Stimulated activated naive CD8-positive, alpha-beta T cell treated with anti-CD3 and anti-CD28 coated beads, Interleukin-15, amount 100 ng/mL, for 72 hours (primary cell): ENCODE measurements at places on chromosomes 2 and 18.

DNA sequence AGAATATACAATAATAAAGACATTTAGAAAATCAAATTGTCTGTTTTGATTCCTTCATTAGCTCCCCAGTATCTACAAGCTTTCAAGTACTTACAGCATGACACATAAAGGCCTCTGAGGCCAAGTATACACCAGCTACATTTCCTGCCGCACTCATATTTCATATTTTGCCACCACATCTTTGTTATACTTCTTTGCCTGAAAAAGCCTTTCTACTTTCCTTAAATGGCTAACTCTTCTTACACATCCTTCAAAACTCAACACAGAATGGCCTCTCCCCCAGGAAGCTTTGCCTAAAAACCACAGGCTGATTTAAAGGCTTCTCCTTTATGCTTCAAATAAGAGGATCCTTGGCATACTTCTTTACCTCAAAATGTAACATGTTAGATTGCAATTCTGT is 4.5 kb downstream of the STK17B start:
- DNase-seq, result no peak

DNA sequence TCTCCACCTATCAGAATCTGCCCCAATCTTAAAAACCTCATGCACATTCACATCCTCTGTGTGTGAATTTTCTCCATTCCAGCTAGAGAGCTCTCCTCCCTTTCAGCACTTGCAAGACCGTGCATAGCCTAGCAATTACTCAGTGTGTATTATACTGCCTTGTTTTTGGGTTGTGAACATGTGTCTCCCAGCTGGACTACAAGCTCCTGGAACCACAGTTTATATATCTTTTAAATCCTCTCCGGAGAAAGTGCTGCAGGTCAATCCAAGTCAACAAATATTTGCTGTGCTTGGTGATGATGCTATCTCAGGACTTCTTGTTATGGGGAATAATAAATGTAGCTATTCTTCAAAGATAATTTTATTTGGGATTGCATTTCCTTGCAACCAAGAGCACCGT is 58.2 kb upstream of the MEX3C start:
- DNase-seq, result no peak

DNA sequence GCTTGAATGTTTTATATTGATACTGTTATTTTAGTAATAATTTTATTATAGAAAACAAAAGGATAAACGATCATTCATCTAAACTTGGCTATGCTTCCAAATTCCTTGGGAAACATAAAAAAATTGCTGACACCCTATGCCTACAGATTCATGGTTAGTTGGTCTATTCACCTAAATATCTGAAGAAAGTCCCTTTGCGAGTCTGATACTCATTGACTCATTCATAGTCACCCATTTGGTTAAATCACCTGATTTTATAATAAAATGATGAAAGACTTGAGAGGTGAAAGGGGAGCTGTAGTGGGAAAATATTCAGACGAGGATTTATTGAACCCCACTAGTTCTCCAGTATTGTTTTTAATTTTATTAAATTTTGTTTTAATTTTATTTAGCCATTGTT is 112.0 kb downstream of the PTPN4 start:
- no peak for DNase-seq

- DNase-seq, result no peak
Measured at GRCh38 chr2:54568876-54569321, 112.8 kb downstream of the SPTBN1 start.

DNA sequence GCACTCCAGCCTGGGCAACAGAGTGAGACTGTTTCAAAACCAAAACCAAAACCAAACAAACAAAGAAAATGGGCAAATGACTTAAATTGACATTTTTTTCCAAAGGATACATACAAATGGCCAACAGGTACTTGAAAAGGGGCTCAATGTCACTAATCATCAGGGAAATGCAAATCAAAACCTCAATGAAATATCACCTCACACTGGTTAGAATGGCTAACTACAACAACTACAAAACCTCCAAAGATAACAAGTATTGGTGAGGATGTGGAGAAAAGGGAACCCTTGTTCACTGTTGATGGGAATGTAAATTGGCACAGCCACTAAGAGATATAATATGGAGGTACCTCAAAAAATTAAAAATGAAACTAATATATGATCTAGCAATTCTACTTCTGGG is 213.2 kb upstream of the HS6ST1 start:
- DNase-seq, result no peak

- DNase-seq, result no peak
Measured at GRCh38 chr2:195428673-195429072, 228.4 kb upstream of the SLC39A10 start.

DNA sequence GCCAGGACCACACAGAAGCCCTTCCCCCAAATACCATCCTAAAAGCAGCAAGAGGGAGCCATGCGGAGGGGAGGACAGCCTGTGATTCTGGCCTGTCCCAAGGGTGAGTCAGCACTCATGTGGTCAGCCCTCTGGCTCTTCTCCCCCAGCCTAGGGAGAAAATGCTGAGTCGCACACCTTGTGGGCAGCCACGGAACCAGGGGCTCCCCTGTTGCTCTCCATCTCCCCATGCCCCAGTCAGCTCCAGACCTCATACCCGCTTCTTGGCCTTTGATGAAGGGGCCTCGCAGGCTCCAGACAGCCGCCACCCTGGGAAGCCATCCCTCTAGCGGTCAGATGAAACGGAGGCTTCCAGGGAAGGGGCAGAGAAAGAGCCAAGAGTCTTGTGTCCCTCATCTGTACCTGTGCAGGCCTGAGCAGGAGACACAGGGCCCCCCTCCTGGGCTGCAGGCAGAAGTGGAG is 181.3 kb upstream of the SIX2 start:
- no peak for DNase-seq

GRCh38 chr18:40685219-40685618 is 1269.8 kb upstream of the PIK3C3 start:
- DNase-seq, result no peak

GRCh38 chr18:69326094-69326493 is 74.6 kb upstream of the DOK6 start:
- DNase-seq, result no peak

GRCh38 chr2:72153026-72153791 is 5.5 kb upstream of the CYP26B1 start:
- no peak for DNase-seq
